Suppressor macrophage (primary cell): ENCODE measurements at places on chromosomes 3 and 15.
A peak's percentile ranks its signal among the peaks of the same experiment; 100 is the strongest.

- DNase-seq = no peak
These were observed 16.9 kb downstream of the CD47 start for GRCh38 chr3:108073764-108074431.

DNA sequence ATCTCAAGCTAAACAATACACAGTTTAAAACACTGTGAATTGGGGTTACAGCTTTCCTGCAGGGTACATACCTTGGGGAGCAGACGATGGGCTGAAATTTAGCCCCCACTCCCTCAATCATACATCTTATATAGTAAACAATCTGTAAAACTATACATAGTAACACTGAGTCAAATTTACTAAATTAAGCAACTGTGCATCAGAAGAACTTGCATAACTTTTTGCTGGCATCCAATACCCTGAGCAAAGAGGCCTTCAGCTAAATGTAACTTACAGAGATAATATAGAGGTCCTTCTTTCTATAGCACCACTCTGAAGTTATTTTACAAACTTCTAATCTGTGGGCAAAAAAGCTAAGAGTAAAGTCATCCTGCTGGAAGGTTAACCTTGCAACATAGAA, 603.6 kb upstream of the TGFBR2 start:
- DNase-seq = no peak

- DNase-seq = no peak
These were observed 19.8 kb downstream of the MRPS11 start for GRCh38 chr15:88487178-88487795.

DNA sequence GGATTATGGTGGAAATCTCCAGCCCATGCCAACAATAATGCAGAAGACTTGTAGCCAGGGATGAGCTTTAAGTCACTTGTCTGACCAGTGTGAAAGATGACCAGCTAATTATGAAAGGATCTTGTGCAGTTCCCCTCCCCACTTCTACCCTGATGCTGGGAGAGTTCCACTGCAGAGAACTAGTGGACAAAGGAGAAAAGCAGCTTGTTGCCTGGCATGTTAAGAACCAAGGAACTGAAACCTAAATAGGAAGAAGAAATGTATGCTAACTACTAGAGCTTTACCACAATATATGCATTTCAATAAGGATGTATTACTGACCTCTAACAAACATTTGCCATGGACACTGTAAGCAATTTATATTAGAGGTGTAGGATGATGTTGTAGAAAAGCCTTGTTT, 52.2 kb upstream of the CSTA start:
- DNase-seq = peak; percentile 63

DNA sequence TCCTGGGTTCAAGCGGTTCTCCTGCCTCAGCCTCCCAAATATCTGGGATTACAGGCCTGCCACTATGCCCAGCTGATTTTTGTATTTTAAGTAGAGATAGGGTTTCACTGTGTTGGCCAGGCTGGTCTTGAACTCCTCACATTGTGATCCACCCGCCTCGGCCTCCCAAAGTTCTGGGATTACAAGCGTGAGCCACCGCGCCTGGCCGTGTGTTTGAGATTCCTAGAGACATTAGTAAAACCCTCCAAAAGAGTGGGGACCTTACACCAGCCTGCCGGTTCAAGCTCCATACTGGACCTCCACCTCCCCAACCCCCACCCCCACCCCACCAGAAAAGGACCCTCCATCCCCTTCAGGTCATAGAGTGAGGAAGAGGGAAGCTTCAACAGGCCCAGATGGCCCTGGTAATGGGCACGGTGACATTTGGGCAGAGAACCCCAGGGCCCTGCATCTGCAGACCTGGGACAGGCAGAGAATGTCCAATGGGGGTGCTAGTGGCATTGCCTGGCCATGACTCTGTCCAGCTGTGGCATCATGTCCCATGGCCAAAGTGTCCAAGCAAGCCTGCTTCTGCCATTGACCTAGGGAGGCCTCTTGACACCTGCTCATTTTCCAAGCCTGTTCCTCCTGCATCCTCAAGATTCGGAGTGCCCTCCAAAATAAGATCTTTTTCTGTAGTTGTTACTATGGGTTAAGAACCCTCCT, 108.9 kb upstream of the KLF13 start:
- DNase-seq = no peak

GRCh38 chr15:51706291-51706690, 25.0 kb downstream of the SCG3 start:
- DNase-seq = no peak

DNA sequence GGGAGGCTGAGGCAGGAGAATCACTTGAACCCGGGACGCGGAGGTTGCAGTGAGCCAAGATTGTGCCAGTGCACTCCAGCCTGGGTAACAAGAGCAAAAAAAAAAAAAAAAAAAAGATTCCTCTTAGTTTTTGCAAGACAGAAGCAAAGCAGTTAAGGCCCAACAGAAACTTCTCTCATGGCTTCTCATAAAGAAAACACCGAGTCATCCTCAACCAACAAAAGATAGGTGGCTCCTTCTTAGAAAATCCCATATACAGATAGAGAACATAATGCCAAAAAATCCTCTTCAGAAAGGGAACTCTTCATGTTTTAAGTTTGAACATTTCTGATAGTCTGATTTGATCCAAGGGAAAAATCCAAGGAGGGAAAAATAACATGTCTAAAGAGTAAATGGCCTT, 12.5 kb upstream of the SKIL start:
- no peak for DNase-seq

DNA sequence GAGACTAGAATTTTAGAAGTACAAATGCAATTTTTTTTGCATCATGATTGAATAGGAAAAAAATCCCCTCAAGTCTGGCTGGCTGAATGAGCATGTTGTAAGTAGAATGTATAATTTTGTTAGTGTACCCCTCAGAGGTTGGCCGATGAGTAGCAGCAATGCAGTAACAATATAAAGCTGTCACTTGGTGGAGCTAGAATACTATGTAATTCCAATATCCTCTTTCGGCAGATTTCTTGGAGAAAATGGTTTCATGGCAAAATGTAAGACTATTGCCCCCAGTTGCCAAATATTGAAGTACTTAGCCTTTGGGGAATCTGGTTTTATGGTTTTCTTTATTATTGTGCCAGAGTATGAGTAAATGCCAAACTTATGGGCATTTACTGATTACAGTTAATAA, 39.8 kb upstream of the SGO1 start:
- peak; percentile 33 for DNase-seq

DNA sequence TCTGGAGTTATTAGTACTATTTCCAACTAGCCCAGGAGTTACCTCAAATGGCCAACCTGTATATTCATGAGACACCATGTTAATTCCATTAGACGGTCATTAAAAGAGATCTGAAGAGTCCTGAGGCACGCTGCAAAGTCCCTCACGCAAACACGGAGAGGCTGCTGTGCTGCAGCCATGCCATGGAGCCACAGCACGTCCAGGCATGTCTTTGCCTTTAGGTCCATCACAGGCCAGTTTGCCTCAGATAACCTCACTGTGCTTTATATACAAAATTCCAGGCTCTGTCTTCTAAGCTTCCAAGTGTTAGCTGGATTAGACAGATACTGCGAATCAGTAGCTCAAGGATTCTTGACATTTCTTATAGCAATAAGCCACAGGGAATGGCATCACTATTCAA, 9.8 kb upstream of the PLAAT1 start:
- DNase-seq = no peak

DNA sequence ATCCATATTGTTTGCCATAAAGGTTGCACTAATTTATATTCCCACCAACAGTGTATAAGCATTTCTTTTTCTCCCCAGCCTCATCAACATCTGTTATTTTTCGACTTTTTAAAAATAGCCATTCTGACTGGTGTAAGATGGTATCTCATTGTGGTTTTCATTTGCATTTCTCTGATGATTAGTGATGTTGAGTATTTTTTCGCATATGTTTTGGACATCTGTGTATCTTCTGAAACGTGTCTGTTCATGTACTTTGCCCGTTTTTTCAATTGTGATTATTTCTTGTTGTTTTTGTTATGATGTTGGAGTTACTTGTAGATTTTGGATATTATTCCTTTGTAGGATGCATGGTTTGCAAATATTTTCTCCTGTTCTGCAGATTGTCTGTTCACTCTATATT, 46.5 kb downstream of the TP63 start:
- no peak for DNase-seq

- DNase-seq = no peak
These were observed 107.0 kb downstream of the ETFA start for GRCh38 chr15:76204109-76204845.

- peak; percentile 78 for DNase-seq
These were observed 18.3 kb upstream of the MYH15 start for GRCh38 chr3:108528459-108529252.

GRCh38 chr3:119145128-119145499, 851 bp upstream of the TEX55 start:
- DNase-seq = no peak

GRCh38 chr15:62770752-62771151, 271.8 kb upstream of the TPM1 start:
- DNase-seq = no peak
